ENCODE measurements at places on chromosomes 5 and 9.

- DNase-seq = no peak
- no peaks in the 10 kb centered on the region for H3K27me3 ChIP-seq
- H3K4me1 ChIP-seq = no peaks in the 10 kb centered on the region
- no peak overlapping the region for H3K27ac ChIP-seq
- no peaks in the 10 kb centered on the region for H3K36me3 ChIP-seq
Observed at GRCh38 chr9:135199489-135199888, 112.0 kb downstream of the OLFM1 start.

DNA sequence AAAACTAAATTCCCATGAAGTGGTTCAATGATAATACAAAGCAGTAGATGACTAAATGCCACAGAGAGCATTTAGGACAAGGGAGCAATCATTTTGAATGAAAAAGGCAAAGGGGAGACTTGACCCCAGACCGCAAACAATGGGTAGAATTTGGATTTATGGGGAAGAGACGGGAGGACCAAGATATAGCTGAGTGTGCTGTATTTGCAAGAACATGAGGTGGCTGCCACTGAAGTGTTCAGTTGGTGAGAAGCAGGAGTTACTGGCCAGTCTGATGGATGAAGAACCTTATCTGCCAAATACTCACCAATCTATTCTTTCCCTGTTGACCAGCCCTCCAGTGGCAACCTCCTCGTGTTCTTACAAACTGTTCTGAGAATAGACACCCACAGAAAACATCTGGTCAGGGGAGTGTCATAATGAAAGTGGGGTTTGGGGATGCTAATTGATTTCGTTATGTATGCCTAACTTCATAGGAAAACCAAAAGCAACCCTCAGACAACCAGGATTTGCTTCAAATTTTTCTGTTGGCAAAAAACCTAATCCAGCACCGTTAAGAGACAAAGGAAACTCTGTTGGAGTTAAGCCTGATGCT lies 19.8 kb downstream of the TDRD7 start:
- no peak overlapping the region for H3K4me3 ChIP-seq
- H3K4me1 ChIP-seq = 0 out of 2 replicates have a peak, but pooled peaks cover 5% of the 10 kb centered on the region
- H3K36me3 ChIP-seq = 0 out of 2 replicates have a peak, but pooled peaks cover 5% of the 10 kb centered on the region
- no peak for DNase-seq
- H3K27ac ChIP-seq = no peak overlapping the region

DNA sequence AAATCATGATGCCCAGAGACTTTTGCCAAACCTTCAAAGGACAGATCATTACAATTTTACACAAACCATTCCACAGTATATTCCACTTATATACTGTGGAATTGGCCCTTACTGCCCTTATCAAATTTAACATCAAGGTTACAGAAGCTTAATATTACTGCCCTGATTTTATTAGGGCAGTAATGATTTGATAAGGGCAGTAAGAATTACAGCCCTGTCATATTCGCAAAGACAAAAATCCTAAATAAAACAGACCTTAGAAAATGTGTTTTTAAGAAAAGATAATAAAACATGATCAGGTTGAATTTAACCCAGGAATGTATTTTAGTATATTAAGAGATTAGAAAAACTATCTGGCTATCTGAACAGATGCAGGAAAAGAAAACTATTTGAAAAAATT lies 7.7 kb upstream of the TMEM161B start:
- H3K27me3 ChIP-seq = no peaks in the 10 kb centered on the region
- no peaks in the 10 kb centered on the region for H3K36me3 ChIP-seq
- DNase-seq = no peak
- H3K27ac ChIP-seq = no peak overlapping the region

DNA sequence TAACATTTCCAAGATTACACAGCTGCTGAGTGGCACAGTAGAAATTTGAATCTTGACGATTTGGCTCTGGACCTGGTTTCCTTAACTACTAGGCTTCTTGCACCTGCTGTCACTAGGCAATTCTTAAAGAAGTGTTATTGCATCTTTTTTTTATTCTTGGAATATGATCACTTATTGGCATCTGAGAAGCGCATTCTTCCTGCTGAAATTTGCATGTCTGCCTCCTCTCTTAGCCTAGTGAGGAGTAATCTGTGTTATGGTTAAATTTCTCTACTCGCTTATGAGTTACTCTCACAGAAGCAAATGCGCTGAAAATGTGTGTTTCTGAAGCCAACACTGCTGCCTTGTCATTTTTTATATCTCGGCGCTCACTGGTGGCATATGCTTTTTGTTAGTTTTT lies 89.3 kb downstream of the WDR41 start:
- H3K4me1 ChIP-seq = no peaks in the 10 kb centered on the region
- DNase-seq = no peak
- H3K36me3 ChIP-seq = no peaks in the 10 kb centered on the region
- no peaks in the 10 kb centered on the region for H3K27me3 ChIP-seq
- no peak overlapping the region for H3K27ac ChIP-seq

GRCh38 chr9:126613651-126614050 lies at the start of gene LMX1B:
Gene LMX1B (plus strand): TSS chr9:126613928. CDS start chr9:126614450, 522 bp downstream.
- DNase-seq = no peak
- peaks cover 24% of the 10 kb centered on the region for H3K27me3 ChIP-seq

DNA sequence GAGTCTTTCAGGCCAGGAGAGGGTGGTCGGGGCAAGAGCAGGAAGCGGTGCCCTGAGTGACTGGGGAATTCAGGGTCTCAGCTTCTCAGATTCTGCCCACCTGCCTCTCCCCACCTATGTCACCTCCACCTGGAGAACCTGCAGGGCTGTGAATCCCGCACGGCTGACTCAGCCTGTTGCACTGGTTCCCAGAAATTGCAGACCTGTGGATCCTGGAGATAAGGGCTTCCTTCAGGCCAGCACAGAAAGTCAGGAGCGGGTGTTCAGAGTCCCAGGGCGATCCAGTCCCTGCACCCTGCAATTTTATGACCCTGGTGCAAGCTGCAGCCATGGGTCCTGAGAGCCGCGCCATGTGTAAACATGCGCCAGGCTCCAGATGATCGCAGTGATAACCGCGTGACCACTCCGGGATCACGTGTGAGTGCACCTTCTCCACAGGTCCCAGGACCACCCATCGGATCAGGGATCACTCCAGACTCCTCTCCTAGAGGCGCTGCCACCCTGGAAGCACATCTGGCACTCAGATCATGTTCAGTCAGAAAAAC lies 17.8 kb downstream of the IRX4 start:
- no peak for DNase-seq
- H3K27ac ChIP-seq = no peak overlapping the region
- H3K27me3 ChIP-seq = no peaks in the 10 kb centered on the region
- H3K4me3 ChIP-seq = no peak overlapping the region

DNA sequence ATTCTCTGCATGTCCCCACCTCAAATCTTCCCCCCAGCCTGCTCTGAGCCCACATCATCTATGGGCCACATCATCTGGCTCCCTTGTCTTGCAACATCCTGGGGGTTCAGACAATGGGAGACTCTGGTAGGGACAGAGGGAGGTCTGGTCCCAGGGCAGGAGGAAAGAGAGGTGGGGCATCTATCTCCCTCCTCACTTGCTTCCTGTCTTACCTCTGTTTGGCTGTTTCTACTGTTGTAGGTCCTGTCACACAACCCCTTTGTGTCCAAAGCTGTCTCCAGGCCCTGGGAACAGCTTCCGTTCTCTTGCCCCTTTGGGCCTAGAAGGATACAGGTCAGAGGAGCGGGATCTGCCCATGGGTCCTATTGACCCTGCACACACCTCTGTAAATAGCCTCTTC lies 227.2 kb downstream of the NSG2 start:
- H3K36me3 ChIP-seq = no peaks in the 10 kb centered on the region
- H3K27me3 ChIP-seq = no peaks in the 10 kb centered on the region
- peak overlapping the region; percentile 84 for H3K27ac ChIP-seq
- no peak for DNase-seq
- peaks cover 23% of the 10 kb centered on the region for H3K4me1 ChIP-seq
- H3K4me3 ChIP-seq = 0 out of 2 replicates have a peak overlapping the region, but pooled peaks have one; percentile 4

GRCh38 chr5:55908804-55909203 lies 57.6 kb downstream of the IL31RA start:
- H3K36me3 ChIP-seq = no peaks in the 10 kb centered on the region
- no peaks in the 10 kb centered on the region for H3K27me3 ChIP-seq
- H3K27ac ChIP-seq = no peak overlapping the region
- DNase-seq = no peak
- H3K4me1 ChIP-seq = peaks cover 2% of the 10 kb centered on the region
- no peak overlapping the region for H3K4me3 ChIP-seq

DNA sequence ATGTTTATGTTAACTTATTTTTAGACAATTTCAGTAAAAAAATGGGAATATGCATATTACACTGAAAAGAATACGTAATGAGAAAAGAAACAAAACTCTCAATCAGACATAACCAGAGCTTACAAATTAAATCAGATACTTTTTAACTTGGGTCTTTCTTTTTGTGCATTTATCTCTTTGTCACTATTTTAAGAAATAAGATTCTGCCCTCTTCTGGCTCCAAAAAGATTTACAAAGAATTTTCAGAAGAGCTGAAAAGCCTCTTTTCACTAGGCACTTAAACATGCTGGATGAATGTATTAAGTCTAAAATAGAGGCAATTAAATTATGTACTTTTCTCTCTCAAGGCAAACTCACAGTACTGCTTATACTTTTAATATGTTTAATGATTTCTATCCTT lies 55.5 kb downstream of the CEP120 start:
- no peak overlapping the region for H3K27ac ChIP-seq
- H3K27me3 ChIP-seq = no peaks in the 10 kb centered on the region
- no peaks in the 10 kb centered on the region for H3K4me1 ChIP-seq
- H3K4me3 ChIP-seq = no peak overlapping the region
- H3K36me3 ChIP-seq = peaks cover 2% of the 10 kb centered on the region

DNA sequence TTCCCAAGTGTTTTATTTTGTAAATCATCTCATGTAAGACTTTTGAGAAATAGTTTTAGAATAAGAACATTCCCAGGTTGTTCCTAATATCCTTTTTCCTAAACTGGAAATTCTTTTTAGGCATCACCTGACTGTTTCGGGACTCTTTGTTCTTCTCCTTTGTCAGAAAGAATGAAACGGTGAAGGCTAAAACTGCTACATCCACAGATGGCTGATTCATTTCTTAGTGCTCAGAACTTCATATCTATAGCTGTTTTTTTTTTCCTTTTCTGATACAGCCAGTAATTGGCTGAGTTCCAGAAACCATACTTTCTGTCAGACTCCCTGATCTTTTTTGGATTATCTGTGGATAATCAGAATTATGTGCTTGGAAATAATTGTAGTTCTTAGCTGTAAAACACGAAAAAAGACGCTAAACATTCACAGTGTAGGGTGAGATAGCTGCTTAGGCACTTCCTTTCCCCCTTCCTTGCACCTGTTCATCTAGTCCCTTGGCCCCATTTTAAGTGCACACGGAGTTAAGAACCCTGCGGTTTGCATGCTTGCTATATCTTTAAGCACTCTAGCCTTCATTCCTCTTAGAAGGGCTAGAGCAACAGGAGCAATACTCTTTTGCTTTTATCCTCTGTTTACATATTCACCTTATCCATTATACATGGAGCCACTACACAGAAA lies 283.9 kb downstream of the PJA2 start:
- no peaks in the 10 kb centered on the region for H3K36me3 ChIP-seq
- no peaks in the 10 kb centered on the region for H3K27me3 ChIP-seq
- H3K4me1 ChIP-seq = no peaks in the 10 kb centered on the region
- H3K4me3 ChIP-seq = no peak overlapping the region
- H3K27ac ChIP-seq = no peak overlapping the region
- no peak for DNase-seq

- H3K36me3 ChIP-seq = no peaks in the 10 kb centered on the region
- H3K27ac ChIP-seq = no peak overlapping the region
- H3K27me3 ChIP-seq = no peaks in the 10 kb centered on the region
- no peaks in the 10 kb centered on the region for H3K4me1 ChIP-seq
- H3K4me3 ChIP-seq = no peak overlapping the region
Observed at GRCh38 chr9:68500457-68501381, 40.0 kb downstream of the TMEM252 start.

- H3K36me3 ChIP-seq = no peaks in the 10 kb centered on the region
- DNase-seq = no peak
- no peaks in the 10 kb centered on the region for H3K27me3 ChIP-seq
- no peak overlapping the region for H3K4me3 ChIP-seq
- no peak overlapping the region for H3K27ac ChIP-seq
Observed at GRCh38 chr9:125763394-125763801, 16.2 kb downstream of the PBX3 start.

DNA sequence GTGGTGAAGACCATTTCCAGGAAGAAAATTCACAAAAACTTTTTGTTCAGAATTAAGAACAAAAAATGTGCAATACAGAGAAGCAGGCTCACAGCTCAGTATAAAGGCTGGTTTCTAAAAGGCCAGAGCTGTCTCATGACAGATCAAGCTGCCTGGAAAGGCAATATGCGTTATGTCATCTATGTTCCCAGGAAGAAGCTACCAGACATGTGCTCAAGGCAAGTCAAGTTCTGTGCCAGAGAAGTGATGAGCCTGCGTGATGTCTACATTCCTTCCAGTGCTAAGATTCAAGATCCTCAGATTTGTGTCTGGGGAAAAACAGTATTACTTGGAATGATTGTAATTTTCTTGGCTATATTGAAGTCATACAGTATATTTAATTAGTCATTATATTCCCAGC lies 104.3 kb downstream of the PDE4D start:
- no peaks in the 10 kb centered on the region for H3K27me3 ChIP-seq
- no peaks in the 10 kb centered on the region for H3K36me3 ChIP-seq
- H3K4me3 ChIP-seq = no peak overlapping the region
- H3K27ac ChIP-seq = no peak overlapping the region
- no peaks in the 10 kb centered on the region for H3K4me1 ChIP-seq

DNA sequence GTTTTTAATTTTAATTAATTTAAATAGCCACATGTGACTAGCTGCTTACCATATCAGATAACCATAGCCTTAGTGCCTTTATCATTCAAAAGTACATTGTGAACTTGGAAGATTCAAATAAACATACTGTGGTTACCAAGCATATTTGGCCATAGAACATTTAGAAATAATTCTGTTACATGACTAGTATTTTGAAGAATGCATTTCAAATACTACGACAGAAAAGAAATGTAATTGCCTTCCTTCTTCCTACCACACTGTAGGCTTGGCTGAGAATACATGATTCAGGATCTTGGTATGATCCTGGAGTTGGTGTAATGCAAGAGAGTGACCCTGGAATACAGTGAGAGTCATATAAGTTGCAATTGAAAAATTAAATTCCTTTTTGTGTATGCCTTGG lies 109.7 kb upstream of the PCA3 start:
- H3K4me1 ChIP-seq = peaks cover 4% of the 10 kb centered on the region
- no peaks in the 10 kb centered on the region for H3K27me3 ChIP-seq
- H3K36me3 ChIP-seq = no peaks in the 10 kb centered on the region
- no peak overlapping the region for H3K4me3 ChIP-seq
- no peak overlapping the region for H3K27ac ChIP-seq

DNA sequence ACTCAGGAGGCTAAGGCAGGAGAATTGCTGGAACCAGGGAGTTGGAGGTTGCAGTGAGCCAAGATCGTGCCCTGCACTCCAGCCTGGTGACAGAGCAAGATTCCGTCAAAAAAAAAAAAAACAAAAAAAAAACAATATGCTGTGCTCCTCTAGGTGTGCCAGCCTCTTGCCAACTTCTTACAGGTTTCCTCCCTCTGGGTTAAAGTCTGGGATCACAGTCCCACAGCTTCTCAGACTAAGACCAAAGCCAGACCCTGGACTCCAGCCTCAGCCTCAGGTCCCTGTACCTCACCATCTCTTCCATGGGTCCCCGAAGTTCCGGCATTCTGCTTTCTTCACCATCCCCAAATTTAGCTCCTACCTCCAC lies 180.8 kb upstream of the MVB12B start:
- H3K36me3 ChIP-seq = no peaks in the 10 kb centered on the region
- no peak for DNase-seq
- no peaks in the 10 kb centered on the region for H3K4me1 ChIP-seq
- no peak overlapping the region for H3K27ac ChIP-seq

Measured in GM12878 (cell line).